Stimulated activated CD8-positive, alpha-beta memory T cell treated with anti-CD3 and anti-CD28 coated beads, Interleukin-4, amount 100 ng/mL, for 48 hours (primary cell): ENCODE measurements at places on chromosomes 4 and X.

DNA sequence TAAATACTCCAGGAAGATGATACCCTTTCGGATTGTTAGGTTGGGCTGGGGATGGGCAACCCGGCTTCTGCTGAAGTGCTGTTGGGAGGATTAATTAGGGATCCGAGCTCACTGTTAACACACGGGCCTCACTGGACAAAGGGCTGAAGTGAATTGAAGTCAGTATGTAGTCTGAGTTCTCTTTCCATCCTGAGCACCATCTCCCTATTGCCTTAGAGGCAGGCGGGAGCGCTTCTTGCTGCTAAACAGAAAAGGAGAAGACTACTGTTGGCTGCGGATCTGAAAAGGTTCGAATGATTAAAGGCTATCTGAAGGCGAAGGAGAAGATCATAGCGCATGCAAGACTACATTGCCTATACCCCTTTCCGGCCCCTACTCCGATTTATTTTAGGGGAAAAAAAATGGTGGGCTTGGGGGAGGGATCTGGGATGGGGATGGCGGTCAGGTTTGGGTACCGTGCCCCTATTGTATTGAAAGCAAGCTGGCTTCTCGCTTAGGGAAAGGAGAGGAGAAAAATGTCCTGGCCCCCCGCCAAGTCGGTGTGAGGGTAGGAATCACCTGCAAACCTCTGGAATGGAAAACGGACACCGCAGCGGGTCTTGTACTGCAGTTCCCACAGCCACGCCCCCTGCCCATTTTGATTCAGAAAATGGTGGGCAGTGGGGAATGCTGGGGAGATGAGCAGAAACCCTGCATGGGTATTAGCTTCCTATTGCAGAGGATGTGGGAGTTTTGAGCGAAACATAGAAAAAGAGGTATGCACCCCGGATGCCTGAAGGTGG, 22.3 kb downstream of the MORF4L2 start:
- DNase-seq = no peak

GRCh38 chrX:70508296-70508911, 63.8 kb downstream of the DLG3 start:
- DNase-seq = peak; percentile 31

DNA sequence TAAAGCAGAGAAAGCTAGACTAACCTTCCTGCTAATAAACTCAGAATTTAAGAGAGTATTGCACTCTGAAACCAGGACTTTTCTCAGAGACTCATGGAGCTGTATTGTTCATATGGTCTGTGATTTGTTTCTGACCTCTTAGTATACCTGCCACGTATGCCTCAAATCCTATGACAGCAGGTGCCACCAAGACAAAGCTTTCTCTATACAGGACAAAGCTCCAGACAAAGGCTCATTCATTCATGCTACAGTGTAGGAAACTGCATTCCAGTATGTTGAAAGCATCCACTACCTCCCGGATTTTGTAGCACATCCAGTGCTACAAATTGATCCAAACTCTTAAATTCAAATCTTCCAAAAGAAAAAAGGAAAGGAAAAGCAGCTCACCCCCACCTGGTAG, 178.3 kb downstream of the CHIC2 start:
- no peak for DNase-seq

DNA sequence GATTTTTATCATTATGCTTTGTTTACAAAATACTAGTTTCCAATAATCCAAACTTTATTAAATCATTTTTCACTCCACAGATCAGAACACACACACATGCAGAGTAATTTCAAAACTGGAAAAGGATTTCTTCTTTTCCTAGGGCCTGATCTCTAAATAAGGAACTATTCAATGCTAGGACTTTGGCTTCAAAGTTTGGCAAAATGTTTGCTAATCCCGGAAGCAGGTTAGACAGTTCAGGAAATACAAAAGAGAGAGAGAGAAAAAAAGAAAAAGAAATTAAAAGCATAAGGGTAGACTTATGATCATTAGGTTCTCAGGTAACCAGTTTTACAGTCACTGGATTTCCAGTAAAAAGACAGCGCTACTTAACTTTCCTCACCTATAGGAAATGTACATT, 211.0 kb downstream of the DCLK2 start:
- DNase-seq = no peak

DNA sequence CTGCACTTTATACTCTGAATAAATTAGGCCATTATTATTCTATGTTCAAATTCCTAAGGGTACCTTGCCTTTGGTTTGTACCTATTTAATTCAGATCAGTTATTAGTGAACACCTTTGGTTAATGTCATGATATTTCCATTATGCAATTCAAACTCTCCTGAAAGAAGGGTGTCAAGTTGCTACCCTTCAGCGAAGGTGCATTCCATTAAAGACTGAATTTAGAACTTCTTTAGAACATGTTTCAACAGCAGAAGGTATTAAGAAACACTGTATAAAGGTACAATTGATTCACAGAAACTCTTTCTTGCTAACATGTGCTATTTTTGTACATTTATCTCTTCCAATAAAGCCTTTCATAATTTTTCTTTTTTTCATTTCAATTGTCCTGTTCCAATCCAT, 1545.4 kb upstream of the PCDH10 start:
- DNase-seq = no peak

GRCh38 chr4:10981096-10981495, 296.5 kb upstream of the CLNK start:
- no peak for DNase-seq

- DNase-seq = no peak
Measured at GRCh38 chrX:31374786-31375185, 302.9 kb upstream of the FTHL17 start.

DNA sequence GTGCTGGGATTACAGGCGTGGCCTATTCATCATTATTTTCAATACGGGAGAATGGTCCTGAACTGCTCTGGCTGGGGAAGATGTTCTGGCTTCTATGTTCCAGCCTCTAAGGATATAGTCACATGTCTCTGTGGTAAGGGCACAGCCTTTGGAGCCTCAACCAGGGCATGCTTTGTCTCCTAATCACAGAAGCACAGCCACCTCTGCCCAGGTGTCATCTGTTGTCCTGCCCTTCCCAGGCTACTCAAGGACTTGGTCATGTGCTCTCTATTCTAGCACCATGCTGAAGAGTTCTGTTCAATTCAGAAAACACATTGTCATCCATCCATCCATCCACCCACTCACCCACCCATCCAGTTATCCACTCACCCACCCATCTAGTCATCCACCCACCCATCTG, 29.5 kb downstream of the ASMTL start:
- no peak for DNase-seq

DNA sequence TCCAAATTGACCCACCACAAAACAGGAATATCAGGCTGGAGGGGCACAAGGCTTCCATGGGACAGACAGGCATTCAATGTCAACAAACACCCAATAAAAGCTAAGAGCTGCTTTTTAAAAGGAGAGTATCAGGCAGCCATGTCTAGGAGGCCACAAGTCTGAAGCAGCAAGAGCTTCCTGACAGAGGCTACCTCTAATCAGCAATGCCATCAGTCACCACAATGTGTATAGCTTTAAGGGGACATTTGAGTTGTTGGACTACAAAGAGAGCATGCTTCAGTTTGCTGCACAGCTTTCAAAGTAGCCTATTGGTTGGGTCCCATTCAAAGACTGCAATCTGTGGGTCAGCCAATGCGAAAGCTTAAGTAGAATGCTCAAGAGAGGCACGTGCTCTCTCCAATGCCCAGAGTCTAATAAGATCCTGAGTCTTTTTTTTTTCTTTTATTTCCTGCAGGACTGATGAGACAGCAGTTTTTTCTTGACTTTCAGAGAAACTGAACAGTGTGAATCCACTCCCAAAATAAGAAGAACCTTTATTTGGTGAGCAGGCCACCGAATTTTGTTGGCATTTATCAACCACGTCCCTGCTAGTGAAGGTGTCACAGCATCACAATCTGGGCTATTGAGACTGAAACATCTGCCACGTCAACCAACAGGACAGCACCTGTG, 92.5 kb downstream of the FBXO8 start:
- no peak for DNase-seq

DNA sequence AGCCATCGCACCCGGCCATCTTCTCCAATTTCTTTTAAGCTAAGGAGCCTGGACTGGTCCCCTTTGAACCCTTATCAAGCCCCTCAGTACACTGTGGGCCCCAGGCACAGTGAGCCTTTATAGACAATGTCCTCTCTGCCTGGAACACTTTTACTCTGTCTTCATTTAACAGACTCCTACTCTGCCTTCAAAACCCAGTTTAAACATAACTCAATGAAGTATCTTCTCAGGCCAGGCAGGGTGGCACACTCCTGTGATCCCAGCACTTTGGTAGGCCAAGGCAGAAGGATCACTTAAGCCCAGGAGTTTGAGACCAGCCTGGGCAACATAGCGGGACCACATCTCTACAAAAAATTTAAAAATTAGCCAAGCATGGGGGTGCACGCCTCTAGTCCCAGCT, 27.5 kb upstream of the SMS start:
- no peak for DNase-seq

- no peak for DNase-seq
Measured at GRCh38 chrX:119541188-119541587, 24.0 kb downstream of the STEEP1 start.

- DNase-seq = no peak
Measured at GRCh38 chrX:38831949-38832348, 30.7 kb downstream of the MID1IP1 start.

DNA sequence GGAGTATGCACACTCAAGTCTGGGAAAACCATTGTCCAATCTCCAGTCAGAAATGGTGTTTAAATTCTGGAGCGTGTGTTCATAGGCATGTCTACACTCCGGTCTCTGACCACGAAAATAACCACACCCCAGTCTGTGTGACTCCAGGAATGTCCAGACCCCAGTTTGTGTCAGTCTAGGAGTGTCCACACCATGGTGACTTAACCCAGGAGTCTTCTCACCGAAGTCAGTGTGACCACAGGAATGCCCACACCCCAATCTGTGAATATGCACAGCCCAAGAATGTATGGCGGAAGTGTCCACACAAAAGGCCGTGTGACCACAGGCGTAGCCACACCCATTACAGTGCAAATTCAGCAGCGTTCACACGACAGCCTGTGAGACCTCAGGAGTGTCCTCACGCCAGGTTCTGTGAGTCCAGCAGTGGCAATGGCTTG, 11.4 kb downstream of the FTSJ1 start:
- DNase-seq = no peak

- no peak for DNase-seq
Measured at GRCh38 chr4:152368001-152368400, 167.9 kb downstream of the FBXW7 start.

- no peak for DNase-seq
Measured at GRCh38 chrX:43679778-43680177, 23.7 kb downstream of the MAOA start.

DNA sequence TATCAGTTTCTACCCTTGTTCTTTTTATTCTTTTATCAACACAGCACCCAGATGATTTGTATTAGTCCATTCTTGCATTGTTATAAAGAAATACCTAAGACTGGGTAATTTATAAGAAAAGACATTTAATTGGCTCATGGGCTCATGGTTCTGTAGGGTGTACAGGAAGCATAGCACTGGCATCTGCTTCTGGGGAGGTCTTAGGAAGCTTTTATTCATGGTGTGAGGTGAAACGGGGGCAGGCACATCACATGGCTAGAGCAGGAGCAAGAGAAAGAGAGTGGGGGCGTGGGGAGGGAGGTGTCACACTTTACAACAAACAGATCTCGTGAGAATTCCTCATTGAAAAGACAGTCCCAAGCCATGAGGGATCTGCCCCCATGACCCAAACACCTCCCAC, 285.3 kb downstream of the SMARCA1 start:
- no peak for DNase-seq

DNA sequence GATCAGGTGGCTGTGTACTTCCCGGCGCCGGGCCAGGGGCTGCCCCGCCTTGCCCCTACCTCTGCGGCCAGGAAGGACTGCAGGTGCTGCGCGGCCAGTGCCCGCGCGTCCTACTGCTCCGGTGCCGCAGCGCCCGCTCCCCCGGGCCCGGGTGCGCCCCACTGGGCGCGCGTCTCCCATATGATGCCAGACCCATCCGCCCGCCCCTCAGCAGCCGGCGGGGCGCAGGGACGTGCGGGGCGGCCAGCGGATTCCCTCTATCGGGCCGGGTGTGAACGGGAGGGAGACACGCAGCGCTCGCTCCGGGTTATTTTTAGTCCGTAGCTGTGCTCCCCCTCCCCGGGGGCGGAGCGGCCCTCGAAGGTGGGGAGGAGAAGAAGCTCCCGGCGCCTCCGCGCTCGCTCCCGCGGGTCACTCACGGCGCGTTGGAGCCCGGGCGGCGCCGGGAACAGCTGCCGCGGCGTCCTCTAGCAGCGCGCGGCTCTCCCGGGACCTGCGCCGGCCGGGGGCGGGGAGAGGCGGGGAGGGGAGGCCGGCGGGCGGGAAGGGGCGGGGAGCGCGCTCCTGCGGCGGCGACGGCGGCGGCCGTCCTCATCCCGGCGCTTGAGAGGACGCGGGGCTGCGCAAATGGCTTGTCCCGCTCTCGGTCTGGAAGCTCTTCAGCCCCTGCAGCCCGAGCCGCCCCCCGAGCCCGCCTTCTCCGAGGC, 103.6 kb downstream of the UCHL1 start:
- peak; percentile 24 for DNase-seq

DNA sequence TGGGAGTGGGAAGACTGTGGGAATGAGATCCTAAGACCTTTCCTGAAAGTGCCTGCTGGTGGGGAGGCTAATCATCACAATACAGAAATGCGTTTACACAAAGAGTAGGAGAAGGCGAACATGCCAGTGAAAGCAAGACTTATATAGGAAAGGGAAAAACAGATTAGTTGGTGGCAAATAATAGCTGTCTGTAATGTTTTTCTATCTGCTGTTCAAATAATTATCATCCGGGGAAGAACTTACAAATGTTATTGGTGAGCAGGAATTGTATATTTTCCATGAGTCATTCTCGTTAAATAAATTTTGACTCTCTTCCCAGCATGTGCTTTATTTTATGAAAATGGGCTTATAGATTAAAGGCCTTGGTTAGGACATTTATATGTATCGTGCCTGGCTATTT, 196.5 kb downstream of the ARHGAP10 start:
- DNase-seq = no peak

GRCh38 chr4:83490876-83491450, 6.1 kb upstream of the ABRAXAS1 start:
- DNase-seq = no peak

GRCh38 chr4:1407657-1408333, 1.6 kb upstream of the NKX1-1 start:
- DNase-seq = no peak

DNA sequence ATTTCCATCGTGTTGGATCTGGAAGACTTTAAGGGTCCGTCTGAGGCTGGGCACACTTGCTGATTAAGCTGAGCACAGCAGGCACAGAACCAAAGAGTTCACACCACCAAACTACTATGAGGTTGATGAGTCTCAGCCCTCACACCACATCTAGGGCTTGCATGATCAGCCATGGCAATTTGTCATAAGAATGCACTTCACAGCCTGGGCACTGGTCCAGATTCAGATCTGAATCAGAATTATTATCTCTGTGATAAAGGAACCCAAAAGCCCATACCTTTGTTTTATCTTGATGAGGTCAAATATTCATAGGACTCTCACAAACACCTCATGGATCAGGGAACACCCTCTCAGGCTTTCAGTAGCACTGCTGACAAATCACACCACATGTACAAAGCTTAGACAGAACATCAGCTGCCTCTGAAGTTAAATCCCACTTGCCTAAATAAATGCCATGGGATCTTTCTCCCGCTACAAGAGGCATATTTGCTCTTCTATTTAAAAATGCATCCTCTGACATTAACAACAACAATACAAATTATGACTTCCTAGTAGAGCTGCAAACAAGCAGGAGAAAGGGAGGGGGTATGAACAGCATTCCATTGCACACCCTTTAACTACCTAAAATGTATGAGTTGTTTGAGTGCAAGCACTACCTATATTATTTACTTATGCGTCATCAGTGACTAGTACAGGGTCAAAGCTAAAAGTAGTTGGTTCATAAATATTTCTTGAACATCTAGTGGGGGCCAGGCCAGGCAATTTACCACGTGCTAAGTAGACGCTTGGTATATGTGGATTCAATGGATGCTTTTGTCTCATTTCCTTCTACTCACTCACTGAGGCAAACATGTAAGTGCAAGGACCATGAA, 186.3 kb upstream of the FGF13 start:
- DNase-seq = no peak
